ENCODE measurements at places on chromosomes 2 and 18.

DNA sequence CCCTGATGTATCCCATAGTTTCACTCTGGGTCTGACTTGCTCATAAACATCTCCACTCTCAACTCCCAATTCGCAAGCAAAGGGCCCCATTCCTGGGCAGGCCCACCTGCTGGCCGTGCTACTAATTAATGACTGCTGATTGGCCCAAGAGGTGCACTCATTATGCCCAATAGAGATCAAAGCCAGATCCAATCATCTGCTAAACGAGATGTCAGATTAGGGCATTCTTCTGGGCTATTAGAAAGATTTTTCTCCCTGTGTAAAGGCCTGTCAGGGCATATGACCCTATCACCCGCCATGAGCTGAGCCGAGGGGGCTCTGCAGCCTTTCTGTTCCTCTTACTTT is 103.4 kb upstream of the HAAO start:
- no peak for DNase-seq

GRCh38 chr2:205482399-205483081 is 199.8 kb upstream of the NRP2 start:
- no peak for DNase-seq

DNA sequence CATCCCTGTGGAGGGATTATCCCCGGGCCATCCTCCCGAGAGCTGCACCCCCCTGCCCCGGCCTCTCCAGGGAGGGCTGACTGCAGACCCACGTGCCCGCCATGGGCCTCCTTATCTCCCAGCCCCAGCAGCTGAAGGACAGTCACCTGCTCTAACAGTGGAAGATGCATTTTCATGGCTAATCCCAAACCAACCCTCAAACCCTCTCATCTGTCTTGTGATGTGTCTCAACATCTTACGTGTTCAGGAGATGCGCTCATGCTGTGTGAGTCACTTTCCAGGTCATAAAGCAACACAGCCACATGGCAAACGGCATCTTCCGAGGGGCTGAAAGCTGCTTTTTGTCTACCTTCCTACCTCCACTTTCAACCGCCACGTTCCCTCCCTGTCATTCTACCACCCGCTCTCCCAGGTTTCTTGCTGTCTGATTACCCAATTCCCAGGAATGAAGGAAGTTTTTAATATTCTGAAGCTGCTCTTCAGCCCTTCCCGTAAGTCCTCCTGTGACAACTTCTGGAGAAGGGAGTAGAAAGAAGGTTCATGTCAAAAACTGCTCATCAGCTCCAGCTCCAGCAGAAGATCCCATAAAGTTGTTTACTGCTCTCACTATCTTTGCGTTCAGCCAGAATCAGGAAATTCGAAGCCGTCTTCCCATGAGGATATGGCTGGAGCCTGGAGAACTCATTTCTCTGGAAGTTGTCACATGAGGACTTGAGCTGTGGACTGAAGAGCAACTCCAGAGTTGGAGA is 54.5 kb downstream of the MBP start:
- DNase-seq, result no peak

DNA sequence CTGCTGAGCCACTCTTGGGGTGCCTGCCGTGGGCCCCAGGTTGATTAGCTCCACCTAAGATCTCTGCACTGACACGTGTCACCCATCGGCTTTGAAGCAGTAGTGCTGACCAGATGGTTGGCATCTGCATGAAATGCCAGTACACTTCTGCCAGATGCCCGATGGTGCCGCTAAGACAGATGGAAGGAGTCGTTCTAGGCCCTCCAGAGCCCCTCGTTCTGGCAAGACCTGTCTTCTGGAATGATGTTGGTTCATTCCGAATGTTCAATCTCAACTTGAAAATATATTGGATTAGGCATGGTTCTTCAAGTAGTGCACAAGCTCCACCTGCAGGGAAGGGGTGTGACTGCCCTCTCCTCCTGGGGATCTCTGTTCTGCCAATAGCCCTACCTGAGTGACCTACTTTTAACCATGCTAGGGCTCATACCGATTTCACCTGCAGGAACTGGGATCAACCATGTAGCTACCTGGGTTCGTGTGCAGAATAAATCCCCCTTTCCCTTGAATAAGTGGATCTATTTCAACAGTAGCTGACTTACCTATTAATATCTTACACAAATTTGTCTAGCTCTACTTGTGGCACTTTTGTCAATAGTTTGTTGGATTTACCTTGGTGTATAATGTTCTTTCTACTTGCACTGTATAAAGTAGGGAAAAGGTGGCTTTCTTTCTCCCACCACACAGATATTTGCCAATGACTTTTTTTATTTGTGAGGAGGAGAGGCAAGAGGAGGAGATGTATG is 342.6 kb downstream of the CTNNA2 start:
- DNase-seq, result peak; percentile 7

GRCh38 chr2:134943540-134943939 is 24.9 kb downstream of the CCNT2 start:
- no peak for DNase-seq

DNA sequence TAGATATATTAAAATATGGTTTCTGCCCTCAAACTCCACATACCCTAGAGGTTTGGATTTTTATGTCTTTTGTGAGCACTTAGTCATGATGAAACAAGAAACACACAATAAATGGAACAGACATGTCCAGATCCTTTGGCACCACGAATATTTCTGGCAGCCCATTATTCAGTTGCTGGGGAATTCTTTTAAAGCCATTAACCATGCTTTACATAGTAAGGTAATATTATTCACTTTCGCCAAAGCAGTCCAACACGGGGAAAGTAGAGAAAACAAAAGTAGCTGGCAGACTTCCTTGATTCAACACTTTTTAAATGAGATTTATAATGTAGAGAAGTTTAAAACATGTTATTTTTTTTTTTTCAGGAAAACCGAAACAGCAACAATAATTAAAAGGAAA is 235.4 kb downstream of the PIEZO2 start:
- no peak for DNase-seq

GRCh38 chr2:39836638-39837037 is 57.6 kb upstream of the THUMPD2 start:
- DNase-seq, result no peak

DNA sequence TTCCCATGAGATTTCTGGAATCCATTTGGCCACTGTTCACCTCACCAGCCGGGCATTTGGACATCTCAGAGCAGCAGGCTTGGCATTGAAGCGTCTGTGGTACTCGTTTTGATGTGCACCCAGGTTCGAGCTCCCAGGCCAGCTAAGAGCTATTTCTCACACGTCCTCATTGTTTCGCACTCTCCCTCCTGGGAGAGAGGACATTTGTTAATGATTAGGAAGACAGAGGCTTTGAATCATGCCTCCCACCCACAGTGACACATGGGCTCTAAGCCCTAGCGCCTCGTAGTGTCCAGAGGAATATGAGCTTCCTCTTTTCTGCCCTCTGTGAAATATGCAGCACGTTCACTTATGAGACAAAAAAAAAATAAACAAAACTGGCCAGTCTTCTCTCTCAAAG is 361.8 kb downstream of the RND3 start:
- no peak for DNase-seq

GRCh38 chr2:198053148-198053547 is 248.8 kb downstream of the PLCL1 start:
- DNase-seq, result no peak

- no peak for DNase-seq
Observed at GRCh38 chr2:112634874-112635157, 10.9 kb upstream of the SLC20A1 start.

- no peak for DNase-seq
Observed at GRCh38 chr2:61943251-61943650, 37.8 kb downstream of the COMMD1 start.

GRCh38 chr2:64273524-64274398 is 129.5 kb upstream of the PELI1 start:
- peak; percentile 73 for DNase-seq

DNA sequence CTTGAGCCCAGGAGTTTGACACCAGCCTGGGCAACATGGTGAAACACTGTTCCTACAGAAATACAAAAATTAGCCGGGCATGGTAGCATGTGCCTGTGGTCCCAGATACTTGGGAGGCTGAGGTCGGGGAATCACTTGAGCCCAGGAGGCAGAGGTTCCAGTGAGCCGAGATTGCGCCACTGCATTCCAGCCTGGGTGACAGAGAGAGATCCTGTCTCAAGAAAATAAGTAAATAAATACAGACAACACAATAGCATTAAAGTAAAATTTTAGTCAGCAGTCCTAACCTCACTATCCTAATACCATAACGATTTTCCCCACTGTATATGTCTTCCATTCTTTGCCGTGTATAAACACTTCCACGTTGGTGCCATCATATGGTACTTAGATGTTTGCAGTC is 83.0 kb upstream of the MBOAT2 start:
- DNase-seq, result no peak

DNA sequence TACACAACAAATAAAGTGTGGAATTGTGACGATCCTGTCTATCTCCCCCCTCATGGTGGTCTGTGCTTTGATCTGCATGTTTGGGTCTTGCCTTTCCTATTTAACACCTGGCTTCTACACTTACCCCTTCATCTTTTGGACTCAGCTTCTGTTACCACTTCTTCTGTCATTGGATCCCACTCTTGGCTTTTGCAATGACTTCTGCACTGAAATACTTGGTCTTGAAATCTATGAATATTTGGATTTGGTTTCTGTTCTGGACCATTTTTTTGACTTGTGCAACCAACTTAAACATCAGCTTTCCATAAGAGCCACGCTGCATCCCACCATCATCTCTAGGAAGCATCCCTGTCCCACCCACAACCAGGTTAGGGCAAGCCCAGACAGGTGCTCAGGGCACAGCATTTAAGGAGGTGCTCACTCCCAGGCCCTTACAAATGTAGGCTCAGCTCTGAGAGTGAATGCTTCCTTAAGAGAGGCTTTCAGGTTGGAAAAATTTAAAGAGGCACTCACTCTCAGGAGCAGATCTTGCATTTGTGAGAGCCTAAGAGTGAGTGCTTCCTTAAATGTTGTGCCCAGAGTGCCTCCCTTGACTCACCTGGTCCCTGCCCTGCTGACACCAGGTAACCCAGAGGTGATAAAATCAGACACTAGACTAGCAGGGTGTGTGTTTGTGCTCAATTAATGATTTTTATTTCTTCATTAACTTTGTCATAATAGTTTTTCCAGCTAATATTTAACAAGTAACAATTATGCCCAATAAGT is 124.5 kb upstream of the SH3BP4 start:
- peak; percentile 94 for DNase-seq

DNA sequence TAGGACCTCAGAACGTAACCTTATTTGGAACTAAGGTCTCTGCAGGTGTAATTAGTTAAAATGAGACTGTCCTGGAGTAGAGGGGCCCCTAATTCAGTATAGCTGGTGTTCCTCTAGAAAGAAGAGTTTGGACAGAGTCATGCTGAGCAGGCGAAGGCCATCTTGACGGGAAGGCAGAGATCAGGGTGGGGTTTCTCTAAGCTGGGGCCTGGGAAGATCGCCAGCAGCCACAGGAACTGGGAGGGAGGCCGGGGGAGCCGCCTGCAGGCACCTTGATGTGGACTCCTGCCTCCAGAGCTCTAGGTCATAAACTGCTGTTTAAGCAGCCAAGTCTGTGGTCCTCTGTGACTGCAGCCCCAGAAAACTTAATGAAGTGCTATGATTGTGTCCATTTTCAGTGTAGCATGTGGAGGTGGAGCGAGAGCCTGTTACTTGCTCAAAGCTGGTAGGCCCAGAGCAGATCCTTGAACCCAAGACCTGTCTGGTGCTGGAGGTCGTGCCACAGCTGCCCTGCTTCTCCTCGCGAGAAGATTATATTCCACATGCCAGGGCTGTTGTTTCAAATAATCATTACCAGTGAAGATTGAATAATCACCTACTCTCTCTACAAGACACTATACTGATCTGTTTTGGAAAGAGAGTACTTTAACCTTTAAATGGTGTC is 105.7 kb downstream of the TPO start:
- DNase-seq, result peak; percentile 38

DNA sequence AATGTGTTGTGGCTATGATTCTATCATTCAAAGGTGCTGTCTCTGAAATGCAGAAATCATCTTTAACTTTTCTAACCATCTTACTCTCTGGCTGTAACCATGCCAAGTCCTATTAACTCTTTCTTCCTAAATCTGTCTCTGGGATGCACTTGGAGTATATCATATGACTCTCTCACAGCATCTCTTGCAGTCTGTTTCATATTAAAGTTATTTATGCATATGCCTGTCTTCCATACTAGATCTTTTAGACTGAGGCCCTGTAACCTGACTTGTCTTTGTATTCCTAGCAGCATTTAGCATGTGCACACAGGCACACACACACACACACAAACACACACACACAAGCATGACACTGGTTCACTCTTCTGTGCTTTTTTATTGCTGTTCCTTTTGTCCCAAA is 320.6 kb downstream of the ETAA1 start:
- DNase-seq, result no peak

DNA sequence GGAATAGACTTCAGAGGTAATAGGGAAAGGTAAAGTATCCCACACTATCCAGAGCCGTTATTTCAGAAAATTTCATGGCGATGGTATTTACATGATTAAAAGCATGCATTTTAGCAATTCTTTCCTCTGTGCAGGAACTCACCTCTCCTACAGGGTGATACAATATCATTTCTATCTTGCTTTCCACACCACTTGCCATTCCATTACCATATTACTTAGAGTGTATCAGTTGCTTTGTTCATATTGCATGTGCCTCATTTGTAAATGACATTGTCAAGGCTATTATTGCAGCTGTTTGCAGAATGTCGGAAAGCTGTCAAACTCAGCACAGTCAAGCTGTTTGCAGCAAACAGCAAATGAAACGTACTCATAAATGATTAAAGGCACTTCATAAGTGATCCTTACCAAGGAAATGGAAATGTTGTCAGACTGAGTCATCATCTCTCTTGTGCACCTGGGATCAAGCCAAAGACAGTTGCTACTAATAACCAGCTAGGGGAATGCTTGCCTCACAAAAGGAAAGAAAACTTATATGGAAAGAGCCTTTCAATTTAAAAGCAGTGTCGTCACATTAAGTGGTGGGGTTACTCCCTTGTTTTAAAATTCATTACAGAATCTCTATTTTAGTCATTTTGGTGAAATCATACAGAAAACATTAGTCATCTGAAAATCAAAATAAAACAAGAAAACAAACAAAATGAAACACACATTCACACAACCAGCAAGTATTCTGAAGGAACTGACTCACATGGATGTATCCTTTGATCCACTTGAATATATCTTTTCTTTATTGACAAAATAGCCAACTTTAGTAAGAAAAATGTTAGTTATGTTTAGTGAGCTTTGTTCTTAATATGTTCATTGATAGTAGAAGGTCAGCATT is 1064.1 kb upstream of the CNTNAP5 start:
- no peak for DNase-seq

GRCh38 chr18:7459851-7460770 is 107.0 kb upstream of the PTPRM start:
- no peak for DNase-seq
